Stimulated activated CD4-positive, alpha-beta T cell treated with anti-CD3 and anti-CD28 coated beads, Interleukin-12 subunit alpha, Interleukin-12 subunit beta, amount 100 ng/mL, for 24 hours (primary cell): ENCODE measurements at places on chromosomes 3 and 15.

- DNase-seq: no peak
Observed at GRCh38 chr15:44315773-44316465, 27.4 kb downstream of the GOLM2 start.

GRCh38 chr3:10616321-10616720, 110.9 kb upstream of the ATP2B2 start:
- no peak for DNase-seq

GRCh38 chr3:175869404-175869803, 1010.3 kb downstream of the NAALADL2 start:
- no peak for DNase-seq

DNA sequence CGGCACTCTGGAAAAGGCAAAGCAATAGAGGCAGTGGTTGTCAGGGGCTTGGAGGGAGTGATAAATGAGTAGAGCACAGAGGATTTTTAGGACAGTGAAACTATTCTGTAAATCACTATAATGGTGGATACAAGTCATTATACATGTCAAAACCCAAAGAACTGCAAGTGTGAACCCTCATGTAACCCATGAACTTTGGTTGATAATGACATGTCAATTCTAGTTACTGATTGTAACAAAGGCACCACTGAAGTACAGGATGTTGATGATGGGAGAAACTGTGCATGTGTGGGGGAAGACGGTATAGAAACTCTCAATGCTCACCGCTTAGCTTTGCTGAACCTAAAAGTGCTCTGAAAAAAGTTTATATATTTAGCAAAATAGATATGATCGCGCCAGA, 36.0 kb downstream of the BTLA start:
- DNase-seq: no peak

DNA sequence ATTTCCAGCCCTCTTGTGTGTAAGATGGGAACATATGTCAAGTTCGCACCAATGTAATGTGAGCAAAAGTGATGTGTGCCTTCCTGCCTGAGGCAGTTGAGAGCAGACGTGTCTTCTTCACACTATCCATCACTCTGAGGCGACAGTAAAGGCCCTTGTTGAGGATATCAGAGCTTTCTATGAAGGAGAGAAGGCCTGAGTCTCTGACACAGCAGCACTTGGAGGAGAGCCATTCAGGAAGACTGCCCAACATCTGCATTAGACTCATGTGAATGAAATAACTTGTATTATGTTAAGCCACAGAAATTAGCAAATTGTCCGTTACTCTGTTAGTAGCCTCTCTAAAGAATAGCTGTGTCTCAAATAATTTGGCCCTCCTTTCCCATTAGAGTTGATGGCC, 108.8 kb upstream of the CCDC54 start:
- no peak for DNase-seq
